Activated CD8-positive, alpha-beta memory T cell treated with anti-CD3 and anti-CD28 coated beads, Interleukin-2, amount 50 U/mL, for 4 hours (primary cell): ENCODE measurements at places on chromosomes 11 and 22.
A peak's percentile ranks its signal among the peaks of the same experiment; 100 is the strongest.

GRCh38 chr22:27986459-27986858 lies 67.4 kb upstream of the PITPNB start:
- no peak for DNase-seq

GRCh38 chr11:77094841-77095365 lies 7.7 kb upstream of the OMP start:
- DNase-seq, result no peak

DNA sequence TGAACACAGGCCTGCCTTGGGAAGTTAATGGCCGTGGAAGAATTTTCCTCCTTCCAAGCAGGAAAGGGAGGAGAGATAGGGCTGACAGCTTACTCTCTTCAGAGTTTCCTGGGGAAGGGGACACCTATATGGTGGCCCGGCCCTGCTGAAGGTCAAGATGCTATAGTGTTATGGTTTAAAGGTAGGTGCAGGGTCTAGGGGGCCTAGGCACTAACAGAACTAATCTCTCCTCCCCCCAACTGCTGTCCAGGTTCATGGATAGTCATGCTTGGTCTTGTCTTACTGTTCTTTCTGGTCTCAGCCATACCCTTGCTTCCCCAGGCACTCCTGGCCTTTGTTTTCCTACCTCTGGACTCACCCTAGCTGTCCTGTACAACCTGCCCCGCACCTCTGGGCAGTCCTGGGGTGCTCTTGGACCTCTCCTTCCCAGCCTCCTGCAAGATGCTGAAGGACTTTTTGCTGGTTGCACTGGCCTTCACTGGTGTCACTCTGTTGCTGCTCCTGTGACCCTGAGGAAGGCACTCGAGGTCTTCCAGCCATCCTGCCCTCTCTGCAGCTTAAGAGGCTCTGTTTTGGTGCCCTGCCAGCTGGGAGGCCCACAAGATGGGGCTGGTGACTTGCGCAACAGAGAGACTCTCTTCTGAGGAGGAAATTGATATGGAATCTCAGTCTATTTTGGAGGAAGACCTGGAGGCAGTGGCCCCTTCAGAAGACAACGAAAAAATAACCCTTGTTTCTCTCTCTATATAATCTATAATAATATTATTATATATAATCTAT lies 17.9 kb downstream of the SEC14L3 start:
- no peak for DNase-seq

DNA sequence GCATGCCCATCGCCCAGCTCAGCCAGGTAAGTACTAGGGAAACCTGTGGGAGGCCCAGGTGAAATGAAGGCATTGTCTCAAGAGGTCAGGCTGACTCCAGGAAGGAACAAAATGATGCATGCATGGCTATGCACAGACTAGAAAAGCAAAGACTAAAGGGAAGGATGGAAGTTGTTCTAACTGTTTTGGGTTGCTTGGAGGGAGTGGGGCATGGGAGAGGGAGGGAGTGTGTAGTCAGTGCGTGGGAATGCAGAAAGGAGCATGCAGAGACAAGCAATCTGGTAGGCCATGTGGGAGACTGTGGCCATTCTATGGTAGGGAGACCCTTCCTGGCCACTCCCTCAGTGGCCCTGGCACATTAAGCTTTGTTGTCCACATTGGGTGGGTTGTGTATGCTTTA lies 2.9 kb downstream of the MICAL3 start:
- DNase-seq, result no peak

DNA sequence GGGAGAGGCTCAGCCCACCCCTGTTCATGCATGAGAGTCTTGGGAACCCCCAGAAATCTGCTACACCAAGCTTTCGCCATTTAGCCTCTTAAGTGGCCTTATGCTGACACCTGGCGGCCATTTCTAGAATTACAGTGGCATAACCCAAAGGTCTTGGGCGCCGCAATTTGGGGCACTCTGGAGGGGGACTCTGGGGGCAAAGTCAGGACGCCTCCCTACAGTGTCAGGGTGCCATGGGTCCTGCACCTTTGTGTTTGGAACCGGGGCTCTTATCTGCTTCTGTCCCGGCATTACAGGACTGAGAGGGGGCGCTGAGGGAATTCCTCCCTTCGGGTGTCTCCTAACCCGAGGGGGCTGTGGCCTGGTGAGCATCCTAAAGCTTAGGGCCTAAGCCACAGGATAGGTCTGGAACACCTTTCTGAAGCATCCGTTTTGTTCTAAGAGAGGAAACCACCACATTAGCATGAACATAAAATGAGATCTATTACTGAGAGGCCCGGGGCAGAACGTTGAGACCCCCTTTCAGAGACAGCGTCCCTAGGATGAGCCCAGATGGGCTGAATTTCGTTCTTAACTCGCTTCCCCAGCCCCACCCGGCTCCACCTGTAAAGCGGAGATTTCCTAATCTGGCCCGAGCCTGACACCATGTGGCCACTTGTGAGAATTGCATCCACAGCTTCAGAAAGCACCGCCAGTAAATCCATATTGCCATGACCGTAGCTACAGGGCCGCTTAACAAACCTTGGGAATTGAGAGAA lies 9.3 kb downstream of the INS start:
- DNase-seq, result peak; percentile 81

GRCh38 chr22:33875316-33875715 lies 45.0 kb downstream of the LARGE1 start:
- no peak for DNase-seq

- no peak for DNase-seq
Observed at GRCh38 chr22:29821291-29822016, 16.6 kb downstream of the ASCC2 start.

- DNase-seq, result no peak
Observed at GRCh38 chr11:368414-369335, 624 bp upstream of the B4GALNT4 start.

DNA sequence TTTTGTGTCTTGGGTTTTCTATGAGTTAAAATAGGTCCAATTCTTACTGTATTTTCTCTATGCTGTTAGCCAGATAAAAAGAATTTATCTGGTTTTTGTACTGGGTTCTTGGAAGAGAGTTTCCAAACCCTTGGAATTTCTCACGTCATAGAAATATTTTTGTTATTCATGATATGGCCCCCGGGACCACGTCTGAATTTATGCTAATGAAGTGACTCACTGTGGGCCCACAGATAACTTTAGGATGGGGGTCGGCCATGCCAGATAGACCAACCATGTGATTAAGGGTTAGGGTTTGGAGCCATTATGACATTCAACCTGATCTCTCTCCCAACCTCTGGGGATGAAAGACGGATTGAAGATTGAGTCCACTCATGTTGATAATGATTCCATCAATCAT lies 35.6 kb upstream of the DDI1 start:
- no peak for DNase-seq

DNA sequence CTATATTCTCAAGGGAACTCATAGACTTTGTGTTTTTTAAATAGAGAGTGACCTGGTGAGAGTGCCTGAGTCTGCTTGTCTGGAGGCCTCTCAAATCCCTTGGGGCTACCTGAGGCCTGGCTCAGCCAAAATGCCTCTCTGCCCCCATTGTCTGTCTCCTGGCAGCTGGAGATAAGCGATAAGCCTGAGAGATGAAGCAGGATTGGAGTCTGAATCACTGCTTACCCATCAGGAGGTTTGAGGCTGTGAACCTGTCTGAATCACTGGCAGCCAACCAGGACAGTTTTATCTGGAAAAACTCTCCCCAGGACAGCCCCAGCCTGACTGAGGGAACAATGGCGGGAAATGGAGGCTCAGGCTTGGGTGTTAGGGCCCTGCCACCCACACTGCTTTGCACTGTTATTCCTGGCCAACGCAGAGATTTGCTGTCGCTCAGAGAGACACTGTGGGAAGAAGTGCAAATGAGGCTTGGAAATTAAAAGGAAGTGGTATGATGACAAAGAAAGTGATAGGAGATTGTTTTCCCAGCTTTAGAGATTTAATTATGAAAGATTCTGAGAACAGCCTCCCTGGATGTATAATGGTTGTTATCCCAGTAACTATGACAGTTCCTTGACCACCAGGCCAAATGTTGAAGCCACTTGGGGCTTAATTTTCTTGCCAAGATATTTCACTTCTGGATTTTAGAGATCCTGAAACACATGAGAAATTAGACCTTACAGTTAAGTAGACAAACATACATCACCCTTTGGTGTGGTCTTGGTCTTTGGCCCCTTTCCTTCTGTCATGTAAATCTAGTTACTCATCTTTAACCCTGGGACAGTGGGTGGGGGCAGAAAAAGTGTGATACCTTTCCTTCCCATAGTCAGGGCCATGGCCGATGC lies 102.1 kb downstream of the RASSF10 start:
- DNase-seq, result no peak

DNA sequence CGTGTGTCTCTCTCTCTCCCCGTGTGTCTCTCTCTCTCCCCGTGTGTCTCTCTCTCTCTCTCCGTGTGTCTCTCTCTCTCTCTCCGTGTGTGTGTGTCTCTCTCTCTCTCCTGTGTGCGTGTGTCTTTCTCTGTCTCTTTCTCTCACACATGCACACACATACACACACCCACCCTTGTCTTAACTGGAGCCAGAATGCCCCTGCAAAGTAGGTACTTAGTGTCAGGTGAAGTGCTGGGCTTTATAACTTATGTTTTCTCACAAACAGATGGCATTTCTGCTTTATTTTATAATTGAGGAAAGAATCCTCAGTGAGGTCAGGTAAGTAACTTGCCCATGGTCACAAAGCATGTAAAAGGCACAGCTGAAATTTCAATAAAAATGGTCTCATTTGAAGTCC lies 106.0 kb downstream of the CSNK2A3 start:
- no peak for DNase-seq

GRCh38 chr11:77144857-77145428 lies 16.9 kb downstream of the MYO7A start:
- DNase-seq, result no peak

DNA sequence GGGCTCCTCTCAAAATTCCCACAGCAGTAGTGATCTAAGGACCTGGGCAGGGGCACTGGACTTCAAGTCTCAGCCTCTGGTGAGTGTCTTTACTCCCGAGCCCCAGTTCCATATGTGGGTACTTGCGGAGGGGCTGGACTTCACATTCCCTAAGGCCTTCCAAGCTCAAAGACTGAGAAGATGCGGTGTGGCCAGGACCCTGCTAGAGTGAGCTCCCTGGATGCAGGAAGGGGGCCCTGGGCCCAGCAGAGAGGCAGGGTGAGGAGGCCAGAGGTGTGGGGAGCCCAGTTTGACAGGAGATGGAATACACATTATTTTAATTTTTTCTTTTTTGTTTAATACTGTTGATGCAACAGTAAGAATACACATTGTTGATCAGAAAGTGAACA lies 83.7 kb downstream of the IGLL1 start:
- no peak for DNase-seq

- DNase-seq, result no peak
Observed at GRCh38 chr11:132564091-132564885, 968.0 kb downstream of the OPCML start.

DNA sequence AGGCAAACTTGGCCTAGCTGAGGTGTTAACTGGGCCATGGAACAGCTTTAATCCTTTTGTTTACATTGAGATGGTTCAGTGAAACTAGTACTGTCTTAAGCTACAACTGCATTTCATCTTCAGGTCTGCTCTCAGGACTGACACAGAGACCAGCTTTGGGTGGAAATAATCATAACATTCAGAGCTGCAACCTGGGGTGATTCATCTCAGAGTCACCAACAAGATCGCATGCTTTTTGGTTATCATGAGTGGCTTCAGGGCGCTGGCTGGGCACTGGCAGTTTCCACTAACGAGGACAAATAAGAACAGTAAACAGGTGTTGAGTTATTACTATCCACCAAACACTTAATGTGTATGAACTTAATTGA lies 60.9 kb upstream of the PAX6 start:
- DNase-seq, result no peak

DNA sequence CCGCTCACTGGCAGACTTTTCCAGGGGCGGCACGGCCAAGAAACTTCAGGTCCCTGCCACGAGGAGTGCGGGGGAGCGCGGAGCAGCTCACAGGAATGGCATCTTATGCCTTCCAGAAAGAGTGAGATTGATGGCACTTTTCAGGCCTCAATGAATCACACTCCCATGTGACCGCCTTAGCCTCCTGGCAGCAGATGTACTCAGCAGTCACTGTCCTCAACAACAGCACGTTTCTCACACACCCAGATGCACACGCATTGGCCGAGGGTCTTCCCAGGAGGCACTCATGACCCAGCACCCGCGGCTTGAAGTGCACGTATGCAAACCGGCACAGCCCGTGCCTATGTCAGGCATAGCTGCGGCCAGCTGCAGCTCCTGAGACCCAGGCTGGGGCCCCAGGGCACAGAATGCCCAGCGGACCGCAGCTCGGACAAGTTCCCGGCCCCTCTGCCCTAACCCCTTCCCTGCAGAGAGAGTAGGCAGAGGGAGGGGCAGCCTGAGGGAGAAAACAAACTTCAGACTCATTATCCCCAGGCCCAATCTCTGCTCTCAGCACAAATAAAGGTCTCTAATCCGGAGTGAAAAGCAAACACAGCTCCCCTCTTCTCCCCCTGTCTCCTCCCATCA lies 48.3 kb downstream of the RPUSD4 start:
- no peak for DNase-seq

- DNase-seq, result peak; percentile 86
Observed at GRCh38 chr11:117946842-117947526, 17.8 kb upstream of the TMPRSS13 start.

DNA sequence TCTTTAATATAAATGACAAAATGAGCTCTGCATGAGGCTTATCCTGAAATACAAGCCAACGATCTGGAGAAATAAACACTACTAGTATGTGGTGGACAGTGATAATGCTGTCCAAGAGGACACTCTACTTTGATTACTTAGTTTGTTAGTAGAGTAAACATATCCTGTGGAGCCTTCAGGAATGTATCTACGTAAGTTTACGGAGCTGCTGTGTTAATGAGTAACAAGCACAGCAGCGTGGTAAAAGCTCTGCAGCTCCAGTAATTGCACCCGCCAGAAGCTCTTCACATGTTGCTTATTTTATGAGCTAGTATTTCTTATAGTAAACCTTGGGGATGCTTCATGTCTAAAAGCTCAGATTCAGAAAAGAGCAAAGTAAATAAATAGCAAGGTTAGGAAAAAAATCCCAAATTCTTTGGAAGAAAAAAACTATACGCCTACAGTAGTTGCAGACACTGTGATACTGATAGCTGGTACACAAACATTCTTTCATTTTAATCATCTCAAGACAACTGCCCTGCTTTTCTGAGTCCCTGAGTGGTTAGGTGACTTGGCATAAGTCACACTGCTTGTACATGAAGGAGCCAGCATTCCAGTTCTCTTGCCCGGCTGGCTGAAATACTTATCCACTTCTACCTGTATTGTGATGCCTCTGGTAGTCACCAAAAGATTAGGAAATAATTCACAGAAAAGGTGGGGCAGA lies 32.7 kb upstream of the CCDC34 start:
- no peak for DNase-seq
